Activated CD4-positive, CD25-positive, alpha-beta regulatory T cell treated with anti-CD3 and anti-CD28 coated beads, Interleukin-2, amount 50 U/mL, for 16 hours (primary cell): ENCODE measurements at places on chromosomes 2 and 18.

DNA sequence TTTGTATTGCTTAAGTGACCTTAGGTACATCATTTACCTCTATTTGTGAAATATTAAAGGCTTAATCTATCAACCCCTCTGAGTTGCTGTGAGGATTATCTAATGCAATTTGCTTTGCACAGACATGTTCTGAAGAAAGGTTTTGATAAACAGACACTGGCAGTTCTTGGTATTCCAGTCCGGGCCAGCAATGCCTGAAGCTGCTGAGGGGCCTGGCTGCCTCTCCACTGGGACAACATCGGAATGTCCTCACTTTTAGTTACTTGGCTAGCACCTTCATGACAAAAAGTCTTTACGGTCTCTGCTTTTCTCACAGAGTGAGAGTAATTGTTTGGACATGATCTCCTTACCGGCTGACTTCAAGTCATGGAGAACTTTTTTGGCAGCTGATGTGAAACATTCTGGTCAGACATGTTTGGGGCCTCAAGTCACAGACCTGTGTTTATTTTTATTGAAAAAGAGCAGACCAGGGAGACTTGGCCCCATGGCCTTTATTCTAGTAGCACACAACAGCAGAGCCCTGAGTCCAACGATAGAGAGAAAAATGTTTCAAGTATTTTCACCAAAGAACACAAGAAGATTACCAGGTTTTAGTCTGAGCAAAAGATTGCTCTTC, 1112.3 kb upstream of the FANCL start:
- DNase-seq: no peak

DNA sequence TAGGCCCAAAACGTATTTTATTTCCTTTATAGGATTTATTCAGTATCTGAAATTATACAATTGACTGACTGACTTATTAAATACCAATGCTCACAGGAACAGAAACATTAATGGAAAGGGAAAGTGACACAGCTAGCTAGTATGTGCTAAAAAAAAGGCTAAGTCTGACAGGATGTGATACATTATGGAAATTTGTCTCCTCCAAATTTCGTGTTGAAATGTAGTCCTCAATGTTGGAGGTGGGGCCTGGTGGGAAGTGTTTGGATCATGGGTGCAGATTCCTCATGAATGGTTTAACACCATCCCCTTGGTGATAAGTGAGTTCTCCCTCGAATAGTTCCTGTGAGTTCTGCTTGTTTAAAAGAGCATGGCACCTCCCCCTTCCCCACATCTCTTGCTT, 70.6 kb upstream of the WDR75 start:
- no peak for DNase-seq

DNA sequence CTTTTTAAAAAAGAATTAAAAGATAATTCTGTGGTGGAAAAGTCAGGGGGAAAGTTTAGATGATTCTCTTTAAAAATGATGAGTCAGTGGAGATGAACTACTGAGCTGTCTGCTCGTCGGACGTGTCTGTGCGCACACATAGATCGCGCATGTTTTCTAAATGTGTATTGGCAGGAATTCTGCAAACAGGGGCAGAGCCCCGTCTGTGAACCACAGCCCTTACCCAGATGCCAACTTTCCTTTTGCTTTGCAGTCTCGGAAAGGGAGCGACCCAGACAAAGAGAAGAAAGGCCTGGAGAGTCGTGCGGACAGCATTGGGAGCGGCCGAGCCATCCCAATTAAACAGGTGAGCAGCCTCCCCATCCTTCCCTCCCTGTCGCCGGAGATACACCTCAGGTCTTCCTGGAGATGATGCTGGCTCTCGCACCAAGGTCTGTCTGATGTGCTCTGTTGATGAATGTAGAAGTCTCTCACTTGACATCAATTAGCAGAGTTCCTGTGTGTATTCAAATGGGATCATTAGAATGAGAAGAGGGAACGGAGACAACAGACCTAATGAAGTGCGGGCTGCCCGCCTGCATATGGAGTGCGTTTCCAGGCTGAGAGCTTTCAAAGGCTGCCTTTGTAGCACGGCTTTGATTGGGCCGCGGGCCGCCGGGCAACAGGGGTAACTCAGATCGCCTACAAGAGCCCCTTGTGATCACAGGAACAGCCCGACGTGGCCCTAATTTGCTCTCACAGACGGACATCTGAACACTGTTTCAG, 313.3 kb downstream of the AGAP1 start:
- DNase-seq: no peak

DNA sequence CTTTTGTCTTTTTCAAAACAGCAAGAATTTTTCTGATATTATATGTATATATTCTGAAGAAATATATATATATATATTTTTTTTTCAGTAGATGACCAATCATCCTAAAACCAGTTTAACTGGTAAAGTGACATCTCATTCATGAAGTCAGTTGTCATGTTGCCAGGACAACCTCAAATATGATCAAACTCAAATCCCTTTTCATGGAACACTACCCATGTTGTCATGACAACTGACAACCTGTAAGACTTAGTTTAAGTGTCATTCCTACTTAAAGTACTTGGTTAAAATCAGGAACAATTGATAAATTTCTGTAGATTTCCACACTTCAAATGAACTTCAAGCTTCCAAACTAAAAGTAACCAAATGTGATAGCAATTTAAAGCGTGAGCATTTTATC, 101.8 kb upstream of the ERBB4 start:
- DNase-seq: no peak

- no peak for DNase-seq
Measured at GRCh38 chr2:40450796-40451430, 977 bp downstream of the SLC8A1 start.

DNA sequence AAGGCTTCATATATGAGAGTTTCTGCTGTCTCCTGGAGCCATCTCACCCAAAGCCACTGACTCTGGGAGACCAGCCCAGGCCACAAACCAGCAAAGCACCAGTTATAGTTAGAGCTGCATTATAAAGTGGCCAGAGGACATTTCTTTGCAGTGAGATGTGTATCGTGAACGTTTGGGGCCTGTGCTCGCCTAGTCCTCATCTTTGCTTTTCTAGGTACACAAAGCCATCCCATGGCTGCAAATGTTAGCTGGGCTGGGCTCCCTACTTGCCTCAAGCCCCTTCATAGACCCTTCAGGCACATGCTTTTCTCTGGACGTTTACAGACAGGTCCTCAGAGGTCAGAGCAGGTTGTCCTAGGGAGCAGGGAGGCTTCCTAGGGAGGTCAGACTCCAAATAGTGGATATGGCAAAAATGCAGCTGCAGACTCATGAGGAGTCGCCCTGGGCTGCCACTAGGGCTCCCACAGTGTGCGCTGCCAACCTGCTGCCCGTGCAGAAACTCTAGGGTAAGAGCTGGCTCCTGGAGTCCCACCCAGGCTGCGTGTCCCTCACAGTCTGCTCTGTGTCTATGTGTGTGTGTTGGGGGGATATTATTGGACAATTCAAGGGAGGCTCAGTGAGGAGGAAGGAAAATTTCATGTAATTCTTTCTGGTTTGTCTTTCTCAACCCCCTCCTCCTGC, 141.0 kb downstream of the RPIA start:
- DNase-seq: no peak

DNA sequence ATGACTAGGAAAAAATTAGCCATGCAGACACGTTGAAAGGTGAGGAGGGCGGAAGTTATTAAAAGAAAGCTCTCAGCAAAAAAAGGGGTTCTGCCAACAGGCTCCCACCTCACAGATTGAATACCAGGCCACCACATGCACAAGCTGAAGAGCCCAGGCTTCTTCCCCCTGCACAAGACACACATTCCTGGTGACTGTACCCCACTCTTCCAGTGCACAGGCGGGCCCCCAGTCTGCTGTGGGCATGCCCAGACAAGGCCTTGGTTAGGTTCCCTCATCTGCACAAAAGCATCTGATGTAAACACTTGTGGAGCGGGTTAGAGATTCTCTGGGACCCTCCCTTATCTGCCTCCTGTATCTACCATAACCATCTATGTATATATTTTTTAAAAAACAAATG, 81.7 kb downstream of the AGPS start:
- no peak for DNase-seq

- DNase-seq: no peak
Measured at GRCh38 chr18:21241301-21242048, 557 bp upstream of the GREB1L start.

- DNase-seq: no peak
Measured at GRCh38 chr2:121038891-121039616, 245.9 kb downstream of the TFCP2L1 start.

DNA sequence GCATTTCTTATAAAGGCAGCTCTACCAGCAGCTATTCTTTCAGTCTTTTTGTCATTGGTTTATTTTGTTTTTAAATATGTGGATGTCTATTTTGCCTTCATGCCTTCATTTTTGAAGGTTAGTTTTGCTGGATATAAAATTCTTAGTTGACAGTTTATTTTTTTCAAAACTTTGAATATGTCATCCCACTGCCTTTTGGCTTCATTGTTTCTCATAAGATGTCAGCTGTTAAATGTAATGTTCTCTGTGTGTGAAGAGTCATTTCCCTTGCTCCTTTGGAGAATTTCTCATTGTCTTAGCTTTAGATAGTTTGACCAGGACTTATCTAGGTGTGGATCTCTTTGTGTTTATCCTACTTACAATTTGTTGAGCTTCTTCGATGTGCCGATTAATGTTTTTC, 213.5 kb downstream of the KIAA1328 start:
- no peak for DNase-seq

DNA sequence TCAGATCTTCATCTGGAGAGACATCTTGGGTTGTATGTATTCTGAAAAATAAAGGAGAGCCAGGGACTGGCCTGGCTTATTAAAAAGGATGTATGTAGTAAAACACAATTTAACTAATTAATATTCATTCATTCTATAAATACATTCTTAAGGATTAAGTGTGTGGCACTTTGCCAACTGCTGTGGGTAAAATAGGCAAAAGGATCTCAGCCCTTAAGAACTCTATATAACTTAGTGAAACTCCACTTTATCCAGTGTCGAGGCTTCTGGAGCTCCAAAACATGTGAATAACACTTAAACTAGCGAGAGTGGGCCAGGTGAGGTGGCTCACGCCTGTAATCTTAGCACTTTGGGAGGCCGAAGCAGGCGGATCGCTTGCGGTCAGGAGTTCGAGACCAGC, 7.7 kb upstream of the STK39 start:
- DNase-seq: no peak
